ENCODE measurements at places on chromosomes 11 and 22. TPM values are rescaled to one million over a fixed set of nuclear protein-coding genes. Genes with fewer than 3 reads are reported as not detected.

GRCh38 chr22:42696331-42696967 is 24.2 kb downstream of the A4GALT start:
- no peak for ATAC-seq

DNA sequence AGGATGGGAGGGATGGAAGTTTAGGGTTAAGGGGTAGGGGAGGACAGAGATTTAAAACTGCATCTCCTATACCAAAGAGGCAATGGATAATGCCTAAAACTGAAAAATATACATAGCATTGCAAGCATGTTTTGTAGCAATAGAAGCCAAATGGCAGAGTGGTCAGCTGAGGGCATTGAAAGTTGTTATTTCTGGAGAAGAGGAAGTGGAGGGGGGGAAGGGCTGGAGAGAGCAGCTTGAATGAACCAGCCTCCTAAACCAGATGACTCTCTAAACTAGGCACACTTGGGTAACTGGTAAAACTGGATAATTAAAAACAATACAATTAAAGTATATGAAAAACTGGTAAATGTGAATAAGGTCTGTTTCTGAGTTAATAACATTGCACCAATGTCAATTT is 70.3 kb upstream of the TP53I11 start:
- ATAC-seq, result no peak

The OR8G5 gene
- total RNA-seq, result not detected

DNA sequence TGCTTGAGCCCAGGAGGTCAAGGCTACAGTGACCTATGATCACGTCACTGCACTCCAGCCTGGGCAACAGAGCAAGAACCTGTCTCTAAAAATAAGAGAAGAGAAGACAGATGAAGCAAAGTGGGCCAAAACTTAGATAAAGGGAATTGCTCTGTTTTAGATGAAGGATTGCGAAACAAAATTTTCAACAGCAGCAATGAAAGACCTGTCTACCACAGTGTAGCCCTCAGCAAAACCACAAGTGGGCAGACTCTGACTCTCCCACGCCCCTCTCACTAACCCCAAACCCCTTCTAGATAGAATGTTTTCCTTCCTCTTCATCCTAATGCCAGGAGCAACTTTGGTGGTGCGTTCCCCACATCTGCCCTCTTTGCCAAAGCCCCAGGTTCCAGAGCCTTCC is 105.6 kb upstream of the ALDH3B2 start:
- no peak for ATAC-seq

The POTEH gene
- not detected for total RNA-seq

The ART1 gene
- not detected for total RNA-seq

DNA sequence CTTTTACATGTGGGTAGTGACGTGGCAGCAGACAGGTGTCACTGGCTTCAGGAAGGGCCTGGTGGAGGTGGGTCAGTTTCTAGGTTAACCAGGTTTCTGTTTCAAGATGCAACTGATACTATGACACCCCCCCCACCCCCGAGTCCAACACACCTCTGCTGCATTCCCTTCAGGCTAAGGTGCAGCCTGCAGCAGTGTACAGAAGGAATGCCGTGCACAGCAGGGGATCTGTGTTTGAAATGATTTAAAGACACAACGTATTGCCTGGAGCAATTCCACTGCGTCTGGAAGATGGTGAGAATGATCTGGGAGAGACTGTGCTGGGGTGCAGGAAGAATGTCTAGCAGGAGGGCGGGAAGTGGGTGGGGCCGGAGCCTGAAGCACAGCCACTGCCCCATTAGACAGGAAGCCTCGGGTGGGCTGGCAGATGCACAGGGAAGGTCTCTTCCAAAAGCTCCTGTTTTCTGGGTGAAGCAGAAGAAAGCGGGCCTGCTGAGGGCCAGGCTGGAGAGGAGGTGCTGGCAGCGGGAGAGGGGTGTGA is 11.9 kb upstream of the TESMIN start:
- ATAC-seq, result no peak

DNA sequence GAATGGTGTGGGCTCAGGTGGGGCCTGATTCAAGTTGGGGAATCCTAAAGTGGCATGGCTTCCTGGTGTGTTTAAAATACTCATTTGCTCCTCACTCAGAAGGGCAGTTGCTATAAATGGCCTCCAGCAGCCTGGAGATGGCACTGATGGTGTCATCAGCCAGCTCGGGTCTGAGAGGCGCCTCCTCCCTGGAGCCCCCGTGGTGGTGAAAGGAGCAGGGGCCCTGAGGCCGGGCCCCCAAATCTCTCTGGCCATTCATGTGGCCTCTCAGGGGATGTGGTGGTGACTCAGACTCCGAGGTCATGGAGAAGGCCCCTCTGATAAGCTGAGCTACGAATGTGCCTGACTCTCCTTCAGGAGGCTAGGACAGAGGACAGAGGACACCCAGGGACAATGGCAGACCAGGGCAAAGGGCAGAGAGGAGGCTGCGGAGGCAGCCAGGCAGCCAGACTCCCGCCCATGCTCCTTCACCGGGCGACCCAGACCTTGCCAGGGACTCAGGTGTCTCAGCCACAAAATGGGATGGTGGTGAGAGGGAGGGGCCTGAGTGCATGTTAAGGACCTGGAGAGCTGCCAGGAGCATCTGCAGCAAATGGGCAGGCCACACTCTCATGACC is 129.2 kb downstream of the CTTN start:
- ATAC-seq, result no peak

DNA sequence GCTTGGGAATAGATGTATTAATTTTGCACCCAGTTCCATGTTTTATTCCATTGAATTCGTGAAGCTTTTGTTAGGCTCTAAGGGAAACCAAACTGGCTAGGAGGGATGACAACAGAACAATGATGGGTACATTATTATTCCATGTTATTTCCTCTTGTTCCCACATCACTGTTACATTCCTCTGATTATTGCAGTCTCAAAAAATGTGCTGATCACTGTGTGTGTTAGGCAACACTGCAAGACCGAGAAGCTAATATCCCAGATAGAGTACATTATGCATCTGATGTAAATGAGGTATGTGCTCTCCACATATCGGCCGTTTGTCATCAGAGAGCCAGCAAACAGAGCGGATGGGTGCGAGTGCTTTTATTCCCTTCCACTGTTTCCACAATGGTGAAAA is 327.9 kb downstream of the SOX6 start:
- no peak for ATAC-seq

DNA sequence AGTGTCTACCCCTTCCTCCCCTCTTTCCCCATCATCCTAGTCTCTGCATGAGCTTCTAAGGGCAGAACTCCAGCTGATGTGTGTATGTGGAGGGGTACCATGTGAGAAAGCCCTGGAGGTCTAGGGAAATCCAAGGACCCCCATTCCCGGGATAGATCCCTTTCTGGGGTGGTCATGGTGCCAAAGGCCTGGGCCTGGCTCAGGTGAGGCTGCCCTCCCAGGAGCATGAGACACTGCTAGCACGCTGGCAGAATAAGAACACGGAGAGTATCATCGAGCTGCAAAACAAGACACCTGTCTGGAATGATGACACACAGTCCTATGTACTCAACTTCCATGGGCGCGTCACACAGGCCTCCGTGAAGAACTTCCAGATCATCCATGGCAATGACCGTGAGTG is 19.6 kb downstream of the TUB start:
- ATAC-seq, result no peak

Data from esophagus mucosa (tissue), 1 donor.